ENCODE measurements at places on chromosomes 2 and 18.

GRCh38 chr2:44744961-44745892 lies 196.3 kb upstream of the SIX3 start:
- DNase-seq = no peak

- no peak for DNase-seq
Measured at GRCh38 chr2:3465844-3466481, 53.4 kb downstream of the ADI1 start.

DNA sequence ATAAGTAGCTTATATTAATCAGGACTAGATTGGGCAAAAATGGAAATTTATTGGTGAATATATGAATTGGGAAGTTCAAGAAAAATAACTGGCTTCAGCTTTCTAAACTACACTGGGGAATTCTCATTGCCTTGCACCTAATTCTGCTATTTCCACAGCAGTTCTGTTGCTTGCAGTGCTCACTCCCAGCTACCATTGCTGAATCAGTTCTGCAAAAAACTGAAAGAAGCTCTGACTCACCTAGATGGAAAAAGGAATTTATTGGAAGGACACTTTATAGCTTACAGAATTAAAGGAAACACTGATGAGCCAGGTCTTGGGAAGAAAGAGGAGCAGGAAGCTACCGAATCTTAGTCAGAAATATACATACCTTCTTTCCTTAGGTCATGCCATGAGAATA lies 60.3 kb upstream of the ACVR1 start:
- DNase-seq = no peak

DNA sequence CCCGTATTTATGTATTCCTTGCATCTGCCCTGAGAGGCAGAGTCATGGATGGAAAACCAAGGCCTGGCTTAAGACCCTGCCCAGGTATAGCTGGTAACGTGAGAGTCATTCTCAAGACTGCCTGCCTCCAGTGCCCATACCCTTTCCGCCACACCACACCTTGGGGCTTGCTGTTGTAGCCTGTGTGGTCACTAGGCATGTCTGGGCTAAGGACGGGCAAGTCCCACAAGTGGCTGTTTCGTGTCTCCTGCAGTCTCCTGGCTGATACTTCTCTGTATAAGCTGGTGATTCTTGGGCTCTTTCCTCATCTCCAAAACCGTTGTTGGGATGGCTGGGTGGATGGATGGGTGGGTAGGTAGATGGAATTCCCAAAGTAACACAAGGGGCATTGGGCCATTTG lies 269.8 kb downstream of the KLHL29 start:
- no peak for DNase-seq
